ENCODE measurements at places on chromosomes 3 and 15. TPM values are rescaled to one million over a fixed set of nuclear protein-coding genes. Genes with fewer than 3 reads are reported as not detected.

Gene SMCO1
- not detected for total RNA-seq

Gene MSL2
- total RNA-seq: 11.7 TPM

Gene MKRN2OS
- not detected for total RNA-seq

GRCh38 chr15:81174125-81174791 is 22.4 kb upstream of the IL16 start:
- no peak for DNase-seq

Measured in HepG2 (cell line).